MCF 10A (cell line): ENCODE measurements at places on chromosomes 5 and 9. TPM values are rescaled to one million over a fixed set of nuclear protein-coding genes. Genes with fewer than 3 reads are reported as not detected.

RGS14 gene
- 7.8 and 12.6 TPM in 2 replicates for total RNA-seq

SAPCD2 gene
- total RNA-seq = 5.7 and 15.7 TPM in 2 replicates

C9orf50 gene
- total RNA-seq = 0.20 TPM in 1 of 2 replicates, not detected in the other

HEMGN gene
- total RNA-seq = not detected in 2 replicates

FYB1 gene
- total RNA-seq = 0.12 and 0.32 TPM in 2 replicates

SLC6A18 gene
- not detected in 2 replicates for total RNA-seq

SNX24 gene
- 97.0 and 98.1 TPM in 2 replicates for total RNA-seq
